ENCODE measurements at places on chromosomes 16 and 17.

DNA sequence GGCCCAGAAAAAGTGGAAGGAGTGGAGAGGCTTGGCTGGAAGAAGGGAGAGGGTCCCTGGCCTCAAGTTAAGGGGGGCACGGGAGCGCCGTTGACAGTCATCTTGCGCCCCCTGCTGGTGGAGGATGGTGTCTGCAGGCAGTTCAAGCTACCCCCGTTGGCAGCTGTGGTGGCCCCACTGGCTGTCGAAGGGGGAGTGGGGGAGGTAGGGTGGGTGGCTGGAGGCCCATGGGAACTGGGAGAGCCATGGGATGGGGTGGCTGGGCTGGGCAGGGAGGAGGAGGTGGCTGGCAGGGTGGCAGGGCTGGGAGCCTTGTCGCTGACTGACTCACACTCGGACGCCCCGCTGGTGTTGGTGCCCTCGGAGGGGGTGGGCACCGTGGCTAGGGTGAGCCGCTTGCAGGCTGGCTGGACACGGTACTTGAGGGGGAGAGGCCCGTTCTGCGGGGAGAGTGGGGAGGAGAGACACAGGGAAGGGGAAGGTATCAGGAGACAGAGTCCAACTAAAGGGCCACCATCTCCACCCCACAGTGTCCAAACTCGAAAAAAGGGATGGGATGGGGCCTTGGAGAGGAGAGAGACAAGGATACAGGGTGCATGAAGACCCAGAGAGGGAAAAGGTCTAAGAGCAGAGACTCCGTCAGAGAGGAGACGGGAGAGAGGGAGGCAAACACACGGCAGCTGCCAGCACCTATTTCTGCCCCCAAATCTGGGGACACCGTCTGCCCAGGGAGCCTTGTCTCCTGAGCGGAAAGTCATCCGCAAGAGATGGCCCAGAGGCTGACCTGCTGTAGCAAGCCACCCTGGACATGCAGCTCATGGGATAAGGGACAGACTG is 5.2 kb downstream of the CISD3 start:
- no peak for DNase-seq

DNA sequence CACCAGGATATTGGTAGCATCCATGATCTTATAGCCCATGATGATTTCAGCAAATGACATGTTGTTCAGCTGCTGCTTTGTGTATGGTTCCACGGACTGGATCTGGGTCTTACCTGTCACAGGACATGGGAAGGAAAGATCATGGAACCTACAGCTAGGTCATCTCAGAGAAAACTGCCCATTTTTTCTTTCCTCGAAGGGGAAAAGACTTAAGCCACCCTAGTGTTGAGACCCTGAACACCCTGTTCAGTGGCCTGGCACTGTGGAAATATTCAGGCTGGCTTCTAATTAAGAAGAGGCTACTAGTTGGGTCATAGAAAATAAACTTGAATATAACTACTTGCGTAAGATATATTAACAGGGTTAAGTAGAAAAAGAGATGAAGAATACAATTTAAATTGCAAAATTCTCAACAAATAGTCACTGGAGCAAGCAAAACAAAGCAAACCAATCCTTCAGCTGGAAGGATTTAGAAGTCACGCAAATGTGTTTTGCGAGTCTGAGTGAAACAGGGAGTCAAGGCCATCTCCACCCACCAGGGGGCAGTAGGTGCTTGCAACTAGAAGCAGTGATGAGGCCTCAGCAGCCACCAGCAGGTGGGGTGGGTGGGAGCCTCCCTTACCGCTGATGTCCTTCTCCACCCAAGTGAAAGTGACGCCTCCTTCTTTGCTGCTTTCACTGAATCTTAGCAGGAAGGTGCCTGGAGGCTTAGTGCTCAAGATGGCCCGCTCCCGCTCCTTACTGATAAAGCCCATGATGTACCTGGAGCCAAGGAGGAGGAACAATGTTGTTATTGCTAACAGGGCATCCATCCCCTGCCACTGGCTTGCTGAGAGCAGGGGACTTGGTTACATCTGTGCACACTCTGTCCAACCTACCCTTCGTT is 34.3 kb downstream of the STAT5A start:
- DNase-seq: peak; percentile 74

- DNase-seq: no peak
These were observed 37.7 kb downstream of the ULK2 start for GRCh38 chr17:19830061-19830460.

GRCh38 chr16:84390131-84390785 is 21.9 kb downstream of the ATP2C2 start:
- no peak for DNase-seq

GRCh38 chr16:75483222-75483621 is 12.0 kb downstream of the CHST6 start:
- DNase-seq: no peak

GRCh38 chr17:2138318-2138717 is 83.4 kb downstream of the HIC1 start:
- no peak for DNase-seq

GRCh38 chr17:17015230-17015629 is 27.0 kb upstream of the MPRIP start:
- DNase-seq: no peak

- DNase-seq: no peak
These were observed 29.0 kb upstream of the KPNB1 start for GRCh38 chr17:47620503-47621245.

- DNase-seq: peak; percentile 10
These were observed 56.6 kb downstream of the ESRP2 start for GRCh38 chr16:68179196-68179795.

DNA sequence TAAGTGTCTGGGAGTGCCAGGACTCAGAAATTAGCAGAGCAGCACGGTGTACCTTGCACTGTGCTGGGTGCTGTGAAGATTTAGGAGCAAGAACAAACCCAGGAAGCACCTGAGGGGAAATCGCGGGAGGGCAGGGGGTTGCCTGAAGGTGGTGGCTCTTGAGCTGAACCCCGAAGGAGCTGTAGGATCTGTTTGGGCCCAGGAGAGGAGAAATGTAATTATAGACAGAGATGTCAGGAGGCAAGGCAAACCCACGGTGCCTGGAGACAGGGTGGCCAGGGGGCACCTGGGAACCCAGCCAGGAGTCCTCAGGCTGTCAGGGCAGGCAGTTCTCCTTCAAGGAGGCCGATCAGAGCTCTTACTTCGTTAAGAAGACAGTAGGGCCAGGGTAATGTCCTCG is 109.1 kb downstream of the C16orf78 start:
- no peak for DNase-seq

DNA sequence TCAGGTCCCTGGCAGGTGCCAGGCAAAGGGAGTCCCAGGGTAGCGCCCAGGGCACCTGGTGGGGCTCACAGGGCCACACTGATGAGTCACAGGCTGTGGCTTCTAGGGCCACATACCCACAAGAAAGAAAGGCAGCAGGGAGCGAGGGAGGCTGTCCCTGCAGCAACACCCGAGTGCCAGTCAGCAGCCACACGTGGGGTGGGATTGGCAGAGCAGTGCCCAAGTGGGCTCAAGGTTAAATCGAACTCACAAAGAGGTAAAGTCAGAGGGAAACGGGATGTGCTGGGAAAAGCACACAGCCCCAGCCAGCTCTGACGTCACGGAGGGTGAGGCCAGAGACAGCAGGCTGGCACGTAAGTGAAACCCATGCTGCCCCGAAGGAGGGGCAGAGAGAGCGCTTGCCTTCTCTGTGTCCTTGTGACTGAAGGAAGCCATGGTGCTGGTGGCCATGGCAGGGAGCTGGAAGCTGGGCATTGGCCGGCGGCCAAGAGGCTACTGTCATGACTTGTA is 33.8 kb downstream of the FA2H start:
- DNase-seq: no peak

DNA sequence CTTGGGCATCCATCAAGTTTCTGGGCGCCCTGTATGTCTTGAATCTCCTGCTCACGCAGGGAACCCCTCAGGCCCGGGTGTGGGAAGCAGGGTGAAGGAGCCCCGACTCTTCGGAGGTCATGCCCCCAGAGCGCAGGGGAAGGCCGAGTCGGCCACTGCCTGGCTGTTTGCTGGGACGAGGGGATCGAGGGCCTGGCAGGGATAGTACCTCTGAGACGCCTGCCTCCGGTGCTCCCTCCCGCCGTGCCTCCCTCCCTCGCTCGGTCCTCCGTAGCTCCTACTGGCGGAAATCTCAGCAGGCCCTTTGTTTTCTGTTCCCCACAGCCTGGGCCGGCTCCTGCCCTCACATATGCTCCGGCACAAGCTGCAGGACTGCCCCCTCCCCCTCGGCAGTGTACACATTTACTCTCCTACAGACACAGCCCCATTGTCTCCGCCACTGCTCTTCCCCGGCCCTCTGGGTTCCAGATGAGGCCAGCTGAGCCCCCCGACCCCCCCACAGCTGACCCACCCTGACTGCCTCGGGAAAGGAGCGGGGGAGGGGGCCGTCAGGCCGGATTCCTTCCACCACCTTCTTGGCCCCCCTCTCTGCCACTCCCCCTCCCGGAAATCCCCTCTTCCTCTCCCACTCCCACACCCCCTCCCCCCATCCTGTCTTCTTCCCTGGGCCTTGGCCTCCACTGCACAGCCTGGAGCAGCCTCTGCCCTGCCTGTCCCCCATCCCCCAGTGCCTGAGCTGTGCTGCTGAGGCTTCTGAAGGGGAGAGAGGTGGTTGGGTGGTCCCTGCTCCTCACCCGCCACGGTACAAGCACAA is 1.4 kb downstream of the TRAF4 start:
- DNase-seq: no peak

DNA sequence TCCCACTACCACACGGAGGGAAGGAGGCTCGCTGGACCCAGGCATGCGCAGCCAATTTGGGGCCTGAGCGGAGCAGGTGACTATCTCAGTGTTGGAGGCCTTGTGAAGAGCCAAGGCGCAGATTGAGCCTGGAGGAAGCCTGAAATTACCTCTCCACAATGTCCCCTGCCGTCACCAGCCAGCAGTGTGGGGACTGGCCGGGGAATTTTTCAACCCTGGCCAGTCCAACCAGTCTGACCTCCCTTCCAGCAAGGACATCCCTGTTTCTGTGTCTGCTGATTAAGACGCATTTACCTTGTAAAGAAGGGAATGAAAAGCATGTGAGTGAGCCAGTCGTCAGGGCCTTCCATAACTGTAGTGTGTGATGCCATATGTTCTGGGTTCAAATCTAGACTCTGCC is 198.1 kb upstream of the IRX3 start:
- no peak for DNase-seq

- DNase-seq: peak; percentile 71
These were observed 16.1 kb downstream of the G6PC3 start for GRCh38 chr17:44086364-44087311.

- no peak for DNase-seq
These were observed 123.6 kb downstream of the MSI2 start for GRCh38 chr17:57379895-57380434.

DNA sequence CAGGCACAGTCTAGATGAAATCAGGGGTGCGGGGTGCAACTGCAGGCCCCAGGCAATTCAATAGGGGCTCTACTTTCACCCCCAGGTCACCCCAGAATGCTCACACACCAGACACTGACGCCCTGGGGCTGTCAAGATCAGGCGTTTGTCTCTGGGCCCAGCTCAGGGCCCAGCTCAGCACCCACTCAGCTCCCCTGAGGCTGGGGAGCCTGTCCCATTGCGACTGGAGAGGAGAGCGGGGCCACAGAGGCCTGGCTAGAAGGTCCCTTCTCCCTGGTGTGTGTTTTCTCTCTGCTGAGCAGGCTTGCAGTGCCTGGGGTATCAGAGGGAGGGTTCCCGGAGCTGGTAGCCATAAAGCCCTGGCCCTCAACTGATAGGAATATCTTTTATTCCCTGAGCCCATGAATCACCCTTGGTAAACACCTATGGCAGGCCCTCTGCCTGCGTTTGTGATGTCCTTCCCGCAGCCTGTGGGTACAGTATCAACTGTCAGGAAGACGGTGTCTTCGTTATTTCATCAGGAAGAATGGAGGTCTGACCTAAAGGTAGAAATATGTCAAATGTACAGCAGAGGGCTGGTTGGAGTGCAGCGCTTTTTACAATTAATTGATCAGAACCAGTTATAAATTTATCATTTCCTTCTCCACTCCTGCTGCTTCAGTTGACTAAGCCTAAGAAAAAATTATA is 1.6 kb downstream of the HBA1 start:
- DNase-seq: no peak

DNA sequence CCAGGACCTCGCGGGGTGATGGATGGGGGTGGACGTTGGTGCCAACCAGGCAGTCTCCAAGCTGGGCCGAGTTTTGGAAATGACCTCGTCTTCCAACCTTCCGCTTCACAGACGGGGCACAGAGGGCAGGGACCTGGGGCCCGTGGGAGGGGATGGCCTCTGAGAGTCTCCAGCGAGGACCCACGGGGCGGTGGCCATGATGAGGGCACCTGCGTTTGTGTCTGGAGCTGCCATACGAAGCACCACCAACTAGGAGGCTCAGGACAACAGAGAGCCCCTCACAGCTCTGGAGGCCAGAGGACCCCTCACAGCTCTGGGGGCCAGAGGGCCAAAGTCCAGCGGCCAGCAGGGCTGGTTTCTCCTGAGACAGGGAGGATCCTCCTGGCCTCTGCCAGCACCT is 26.5 kb downstream of the SOX8 start:
- no peak for DNase-seq

DNA sequence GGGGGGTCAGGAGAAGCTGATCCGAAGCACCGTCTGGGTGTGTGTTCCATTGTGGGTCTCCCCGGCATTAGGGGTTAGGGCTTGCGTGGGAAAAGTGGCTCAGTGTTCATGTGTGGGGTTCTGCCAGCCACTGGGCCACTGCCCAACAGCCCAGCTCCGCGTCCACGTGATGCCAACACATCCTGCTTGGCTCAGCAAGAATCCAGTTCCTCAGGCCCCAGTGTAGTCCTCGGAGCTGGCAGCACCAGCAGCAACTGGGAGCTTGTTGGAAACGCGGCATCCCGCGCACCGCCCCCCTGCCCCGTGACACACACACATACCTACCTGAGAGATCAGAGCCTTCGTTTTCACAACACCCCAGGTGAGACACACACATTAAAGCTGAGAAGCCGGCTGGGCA is 18.9 kb downstream of the LGALS9 start:
- no peak for DNase-seq

- no peak for DNase-seq
These were observed 4.7 kb upstream of the AANAT start for GRCh38 chr17:76462556-76463290.

- no peak for DNase-seq
These were observed 662.0 kb downstream of the WWOX start for GRCh38 chr16:78761427-78761826.

- no peak for DNase-seq
These were observed 132.5 kb downstream of the AATF start for GRCh38 chr17:37081287-37081686.

- DNase-seq: no peak
These were observed 10.7 kb downstream of the GALNS start for GRCh38 chr16:88846088-88846487.
